ENCODE measurements at places on chromosomes 7 and 10.

DNA sequence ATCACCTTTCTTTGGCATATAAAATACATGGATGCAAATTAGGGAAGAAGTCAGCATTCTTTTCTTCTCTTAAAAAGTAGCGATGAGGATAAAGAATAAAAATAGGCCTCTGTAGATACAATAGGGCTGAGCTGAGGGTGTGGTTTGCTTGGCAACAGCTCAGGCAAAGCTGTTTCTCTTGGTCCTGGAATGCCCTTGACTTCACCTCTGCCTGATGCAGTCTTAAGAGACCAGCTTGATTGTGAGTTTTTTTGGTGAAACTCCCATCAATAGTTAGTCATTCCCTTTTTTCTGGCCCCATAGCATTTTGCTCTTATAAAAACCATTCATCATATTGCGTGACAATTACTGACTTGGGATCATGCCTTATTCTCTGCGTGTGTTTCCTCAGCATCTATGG lies 42.1 kb upstream of the MKLN1 start:
- DNase-seq: no peak

DNA sequence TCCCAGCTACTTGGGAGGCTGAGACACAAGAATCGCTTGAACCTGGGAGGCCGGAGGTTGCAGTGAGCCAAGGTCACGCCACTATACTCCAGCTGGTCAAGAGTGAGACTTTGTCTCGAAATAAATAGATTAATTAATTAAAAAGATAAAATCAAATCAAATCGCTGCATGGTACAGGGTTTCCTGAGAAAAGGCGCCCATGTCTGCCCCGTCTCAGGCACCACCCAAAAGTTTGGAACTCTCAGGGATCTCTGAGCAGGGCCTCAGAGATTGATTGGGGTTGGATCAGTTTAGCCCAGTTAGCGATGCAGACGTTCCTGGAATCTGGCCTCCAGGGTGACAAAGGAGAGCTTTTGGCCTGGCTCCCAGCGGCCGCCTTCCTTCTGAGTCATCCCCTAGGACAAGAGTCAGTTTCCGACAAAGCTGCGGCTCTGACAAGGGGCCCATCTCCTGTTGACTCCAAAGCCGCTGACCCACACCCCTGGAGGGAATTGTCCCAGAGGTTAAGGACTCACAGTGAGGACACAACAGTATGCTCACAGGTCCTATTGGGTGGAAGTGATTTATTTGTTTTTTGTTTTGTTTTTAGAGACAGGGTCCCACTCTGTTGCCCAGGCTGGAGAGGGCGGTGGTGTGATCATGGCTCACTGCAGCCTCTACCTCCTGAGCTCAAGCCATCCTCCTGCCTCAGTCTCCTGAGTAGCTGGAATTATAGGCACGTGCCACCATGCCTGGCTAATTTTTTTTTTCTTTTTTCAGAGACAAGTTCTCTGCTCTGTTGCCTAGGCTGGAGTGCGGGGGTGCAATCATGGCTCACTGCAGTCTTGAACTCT lies 6.8 kb downstream of the ORAI2 start:
- DNase-seq: peak; percentile 83

DNA sequence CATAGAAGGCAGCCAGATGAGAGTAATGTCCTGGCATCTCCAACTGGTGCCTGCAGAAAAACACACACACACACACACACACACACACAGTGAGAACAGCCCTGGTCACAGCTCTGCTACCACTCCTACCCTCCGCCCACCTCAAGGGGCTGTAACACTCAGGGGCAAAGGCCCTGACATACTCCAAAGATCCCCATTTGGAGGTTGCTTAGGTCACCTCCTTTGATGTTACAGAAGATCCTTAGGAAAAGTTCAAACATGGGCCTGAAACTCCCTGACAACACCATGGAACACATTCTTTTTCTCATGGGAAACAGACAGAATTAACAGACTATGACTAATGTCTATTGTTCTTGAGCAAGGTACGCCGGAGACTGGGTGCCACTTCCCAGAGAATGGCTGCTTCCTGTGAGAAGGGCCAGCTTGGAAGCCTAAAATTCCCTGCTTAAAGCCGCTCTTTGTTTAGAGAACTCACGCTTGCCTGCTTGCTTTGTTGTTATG lies 27.7 kb downstream of the DENND11 start:
- no peak for DNase-seq

- no peak for DNase-seq
These were observed 90.5 kb upstream of the GSDME start for GRCh38 chr7:24847754-24848153.

DNA sequence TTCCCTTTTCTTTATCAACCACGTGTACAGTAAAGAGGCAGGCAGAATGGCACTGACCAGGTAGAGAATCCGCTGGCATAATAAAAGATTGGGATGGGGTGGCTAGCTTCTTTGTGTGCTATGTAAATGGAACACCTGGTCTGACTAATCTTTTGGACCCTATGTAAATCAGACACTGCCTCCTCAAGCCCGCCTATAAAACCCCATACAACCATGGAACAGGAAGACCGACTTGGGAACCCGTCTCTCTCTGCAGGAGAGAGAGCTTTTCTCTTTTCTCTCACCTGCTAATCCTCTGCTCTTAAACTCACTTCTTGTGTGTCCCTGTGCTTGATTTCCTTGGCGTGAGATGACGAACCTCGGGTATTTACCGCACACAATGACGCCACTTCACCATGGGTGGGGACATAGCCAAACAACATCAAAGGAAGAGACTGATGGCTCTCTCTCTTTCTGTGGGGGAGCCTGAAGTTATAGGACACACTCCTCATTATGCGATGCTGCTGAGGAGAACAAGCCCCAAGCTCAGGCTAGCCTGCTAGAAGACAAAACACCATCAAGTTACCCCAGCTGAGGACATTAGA lies 94.2 kb downstream of the ARL5B start:
- DNase-seq: no peak

DNA sequence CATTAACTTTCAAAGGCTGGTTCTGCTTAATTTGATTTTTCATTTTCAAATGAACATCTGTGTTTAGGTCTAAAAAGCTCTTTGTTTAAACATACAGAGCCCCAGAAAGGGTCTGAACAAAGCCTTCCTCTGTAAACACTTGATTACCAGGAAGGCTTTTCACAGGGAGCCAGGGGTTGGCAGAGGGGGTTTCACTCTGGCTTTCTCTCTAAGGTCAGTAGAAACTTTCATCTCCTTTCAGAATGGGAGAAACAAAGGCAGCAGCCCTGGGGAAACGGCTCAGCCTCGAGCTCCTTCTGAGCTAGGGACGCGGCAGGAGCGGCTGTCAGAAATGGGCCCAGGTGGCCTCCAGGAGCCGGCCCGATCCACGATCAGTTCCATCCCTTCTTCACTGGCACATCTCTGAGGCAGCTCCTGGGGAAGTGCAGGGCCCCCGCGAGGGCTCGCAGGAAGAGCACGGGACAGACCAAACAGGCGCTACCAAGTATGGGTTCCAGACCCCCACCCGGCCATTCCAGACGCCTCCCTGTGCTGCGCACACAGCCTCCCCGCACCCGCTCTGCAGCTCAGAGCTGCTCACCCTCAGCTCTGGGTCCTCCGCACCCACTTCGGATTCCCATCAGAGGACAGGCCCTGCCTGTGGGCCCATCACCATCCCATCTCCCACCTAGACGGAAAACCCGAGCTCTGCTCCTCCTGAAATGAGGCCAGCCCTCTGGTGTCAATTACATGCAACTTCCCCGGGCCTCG lies 124.1 kb downstream of the MAD1L1 start:
- no peak for DNase-seq

GRCh38 chr10:121823993-121824463 lies 103.8 kb downstream of the ATE1 start:
- peak; percentile 55 for DNase-seq

- no peak for DNase-seq
These were observed 643.6 kb downstream of the SORCS3 start for GRCh38 chr10:105284476-105285215.

GRCh38 chr7:142349670-142350405 lies 92.0 kb upstream of the PRSS58 start:
- no peak for DNase-seq

GRCh38 chr7:150586068-150586784 lies 19.0 kb downstream of the GIMAP4 start:
- no peak for DNase-seq

- no peak for DNase-seq
These were observed 50.3 kb downstream of the ICA1 start for GRCh38 chr7:8211725-8212096.

GRCh38 chr7:98265841-98266271 lies 13.8 kb upstream of the TECPR1 start:
- DNase-seq: peak; percentile 90

DNA sequence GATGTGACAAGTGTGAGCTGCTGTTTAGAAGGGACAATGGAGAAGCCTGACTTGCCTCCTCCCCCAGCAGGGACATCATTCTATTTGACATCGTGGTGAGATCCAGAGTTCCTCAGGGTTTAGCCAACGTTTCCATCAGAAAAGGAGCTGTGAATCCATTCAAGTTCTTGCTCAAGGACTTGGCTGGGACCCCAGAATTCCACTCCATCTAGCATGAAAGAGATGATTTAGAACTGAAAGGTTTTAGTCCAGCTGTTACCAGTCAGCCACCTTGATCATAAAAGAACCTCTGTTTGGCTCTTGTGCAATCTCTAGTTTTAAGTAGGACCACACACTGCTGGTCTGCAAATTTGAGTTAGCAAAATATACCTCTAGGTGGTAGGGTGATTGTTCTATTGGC lies 337.6 kb downstream of the FRMD4A start:
- peak; percentile 64 for DNase-seq

GRCh38 chr10:3969876-3970666 lies 185.1 kb upstream of the KLF6 start:
- no peak for DNase-seq

DNA sequence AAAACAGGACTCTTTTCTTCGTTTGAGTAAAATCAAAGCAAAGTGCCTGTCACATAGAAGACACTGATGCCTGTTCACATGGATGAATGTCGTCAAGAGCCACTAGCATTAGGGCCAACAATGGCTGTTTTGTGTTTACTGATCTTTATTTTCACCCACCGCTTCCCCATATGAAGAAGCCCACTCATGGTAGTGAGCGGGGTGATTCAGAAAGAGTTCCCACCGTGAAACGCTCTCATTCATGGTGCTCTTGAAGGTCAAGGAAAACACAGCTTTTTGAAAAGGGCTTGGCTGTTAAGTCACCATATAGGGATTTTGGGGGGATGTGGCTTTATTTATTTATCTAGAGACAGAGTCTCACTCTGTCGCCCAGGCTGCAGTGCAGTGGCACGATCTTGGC lies 12.5 kb downstream of the PROSER2 start:
- DNase-seq: no peak

- no peak for DNase-seq
These were observed 51.1 kb downstream of the HYCC1 start for GRCh38 chr7:22962775-22963350.

DNA sequence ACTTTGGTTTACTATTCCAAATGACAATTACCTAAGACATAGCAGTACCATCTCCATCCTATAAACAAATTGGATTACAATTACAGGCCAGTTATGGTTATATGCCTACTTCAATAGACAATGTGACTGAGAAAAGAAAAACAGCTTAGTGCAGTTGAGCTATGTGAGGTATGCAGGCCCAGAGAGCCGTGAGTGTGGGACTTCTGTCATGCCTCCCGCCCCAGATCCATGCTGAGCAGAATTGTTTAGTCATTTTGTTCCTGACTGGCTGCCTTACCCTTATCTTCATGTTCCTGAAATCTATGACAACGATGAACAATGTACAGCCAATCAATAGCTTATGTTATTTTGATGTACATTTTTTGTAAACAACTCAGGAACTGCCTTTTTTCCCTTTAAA lies 21.7 kb downstream of the LARP4B start:
- DNase-seq: peak; percentile 77

GRCh38 chr10:13712837-13713581 lies 126.2 kb downstream of the PRPF18 start:
- peak; percentile 97 for DNase-seq

DNA sequence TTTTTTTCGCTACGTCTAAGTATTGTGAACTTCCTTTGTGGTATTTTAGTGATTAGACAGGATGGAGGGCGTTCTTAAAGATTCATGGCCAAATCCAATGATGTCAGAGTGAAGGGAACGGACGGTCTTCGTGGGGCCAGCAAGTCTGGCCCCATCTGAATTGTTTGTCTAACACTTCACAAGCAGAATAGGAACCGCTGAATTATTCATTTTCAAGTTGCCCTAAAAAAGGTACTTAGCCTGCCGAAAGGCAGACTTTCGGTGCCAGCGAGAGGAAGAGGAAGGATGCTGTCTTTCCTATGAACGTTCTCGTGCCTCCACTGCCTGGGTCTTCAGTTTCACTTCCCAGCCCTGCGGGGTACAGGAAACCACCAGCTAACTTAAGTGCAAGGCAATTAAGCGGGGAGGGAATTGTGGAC lies 145.7 kb upstream of the SH2B2 start:
- no peak for DNase-seq

DNA sequence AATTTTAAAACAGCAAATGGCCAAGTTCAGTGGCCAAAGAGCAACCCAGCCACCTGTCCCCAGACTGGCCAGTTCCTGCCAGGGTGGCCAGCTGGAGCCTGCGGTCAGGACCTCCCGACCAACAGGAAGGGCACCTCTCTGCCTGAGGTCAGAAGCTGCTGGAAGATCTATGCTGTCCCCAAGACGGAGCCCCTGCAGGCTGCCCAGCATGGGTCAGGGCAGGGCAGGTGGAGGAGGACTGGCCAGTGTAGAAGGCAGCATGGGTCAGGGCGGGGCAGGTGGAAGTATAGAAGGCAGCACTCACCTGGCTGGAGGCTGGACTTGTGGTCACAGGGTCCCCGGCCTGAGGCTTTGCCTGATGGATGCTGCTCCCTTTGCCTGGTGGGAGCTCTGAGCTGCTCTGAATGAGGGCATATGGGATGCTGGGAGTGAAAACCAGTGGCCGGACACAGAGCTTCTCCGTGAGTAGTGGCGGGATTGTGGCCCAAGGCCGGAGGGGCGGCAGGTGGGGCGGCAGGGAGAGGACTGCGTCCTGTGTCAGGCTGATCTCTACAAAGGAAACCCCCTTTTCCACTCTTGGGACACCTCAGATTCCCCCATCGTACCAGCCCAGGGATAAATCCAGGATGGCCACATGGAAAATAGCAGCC lies 229.2 kb downstream of the TCERG1L start:
- no peak for DNase-seq

- DNase-seq: peak; percentile 7
These were observed 282.3 kb upstream of the DKK1 start for GRCh38 chr10:52031771-52032170.

DNA sequence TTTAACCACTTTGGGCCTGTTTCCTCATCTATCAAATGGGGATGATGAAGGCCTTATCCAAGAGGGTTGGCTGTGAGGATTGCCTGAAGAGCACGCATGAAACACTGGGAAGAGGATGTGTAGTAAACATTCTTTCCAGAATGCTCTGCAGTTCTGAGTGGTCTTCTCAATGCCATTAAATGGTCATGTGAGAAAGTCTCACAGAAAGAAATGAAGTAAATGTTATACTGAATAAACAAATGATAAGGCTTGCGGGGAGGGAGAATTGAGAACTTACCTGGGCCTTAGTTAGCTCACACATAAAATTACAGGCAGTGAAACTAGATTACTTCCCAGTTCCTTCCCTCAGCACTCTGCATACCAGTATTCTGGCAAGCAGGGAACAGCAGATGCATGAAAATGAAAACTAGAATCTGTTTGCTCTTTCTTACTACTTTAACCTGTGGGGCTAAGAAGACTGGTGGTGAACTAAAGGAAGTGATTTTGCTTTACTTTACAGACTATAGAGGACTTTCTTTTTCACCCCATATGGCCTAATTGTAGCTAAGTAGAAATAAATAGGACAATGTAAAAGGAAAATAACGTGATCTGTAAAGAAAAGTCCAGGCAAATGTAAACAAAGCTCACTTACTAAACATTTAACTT lies 135.3 kb upstream of the CCDC6 start:
- no peak for DNase-seq
